NCI-H2107 (cell line): ENCODE measurements at places on chromosomes 5 and 9.

GRCh38 chr9:129576546-129577543, 44.1 kb downstream of the C9orf50 start:
- DNase-seq: no peak

GRCh38 chr5:52760695-52761366, 26.9 kb upstream of the ITGA1 start:
- no peak for DNase-seq

DNA sequence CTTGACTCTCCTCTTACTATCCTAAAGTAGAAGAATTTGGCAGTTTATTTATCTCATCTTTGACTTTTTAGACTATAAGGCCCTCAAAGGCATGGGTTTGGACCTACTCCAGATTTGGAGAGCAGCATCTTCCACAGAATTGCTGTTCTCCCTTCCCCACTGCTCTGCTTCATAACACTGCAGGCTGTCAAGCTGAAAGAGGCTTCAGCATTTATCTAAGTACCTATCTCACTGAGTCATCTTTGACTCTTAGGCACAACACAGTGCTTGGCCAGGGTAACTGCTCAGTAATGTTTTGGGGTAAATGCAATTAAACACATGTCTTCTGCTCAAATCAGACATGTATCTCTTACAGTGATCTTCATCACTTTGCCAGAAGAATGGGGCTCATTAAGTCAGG, 60.6 kb downstream of the GRIN3A start:
- DNase-seq: no peak

DNA sequence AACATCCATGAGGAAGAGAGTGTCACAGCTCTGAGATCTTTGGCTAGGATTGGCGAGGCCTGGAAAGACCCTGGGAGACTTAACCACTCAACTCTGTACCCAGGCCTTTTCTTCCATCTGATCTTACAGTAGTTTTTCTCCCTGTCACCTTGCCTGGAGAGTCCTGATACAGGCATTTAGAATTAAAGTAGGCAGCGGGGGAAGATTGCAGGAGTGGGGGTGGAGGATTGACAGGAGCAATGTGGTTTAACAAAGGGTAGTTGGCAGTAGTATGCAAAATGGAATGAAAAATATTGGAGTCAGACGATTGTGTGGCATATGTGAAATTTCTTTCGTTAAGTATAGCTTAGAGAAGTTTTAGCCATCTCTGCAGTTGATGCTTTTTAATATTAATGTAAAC, 16.9 kb downstream of the TMEFF1 start:
- no peak for DNase-seq

DNA sequence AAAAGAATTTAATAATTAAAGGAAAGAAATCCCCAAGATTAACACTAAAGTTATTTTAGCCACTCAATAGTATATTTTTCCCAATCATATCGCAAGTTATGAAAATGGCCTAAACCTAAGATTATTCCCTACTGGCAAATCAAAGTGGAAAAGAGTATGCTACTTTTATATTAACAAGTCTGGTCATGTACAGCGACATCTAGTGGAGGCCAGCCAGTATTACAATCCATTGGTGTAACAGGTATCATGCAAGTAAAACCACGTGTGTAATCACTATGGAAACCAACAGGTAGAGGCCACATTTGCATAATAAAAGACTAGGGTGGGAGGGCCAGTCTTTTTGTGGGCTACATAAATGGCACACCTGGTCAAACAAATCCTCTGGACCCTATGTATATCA, 976.4 kb upstream of the CDH9 start:
- no peak for DNase-seq

GRCh38 chr5:120690621-120691407, 226.7 kb downstream of the PRR16 start:
- no peak for DNase-seq

GRCh38 chr9:72361217-72361616, 3.8 kb downstream of the ZFAND5 start:
- DNase-seq: no peak

- DNase-seq: peak; percentile 59
Observed at GRCh38 chr5:73183481-73183891, 10.5 kb downstream of the TMEM174 start.

- no peak for DNase-seq
Observed at GRCh38 chr9:78521680-78522079, 224.8 kb downstream of the PSAT1 start.

DNA sequence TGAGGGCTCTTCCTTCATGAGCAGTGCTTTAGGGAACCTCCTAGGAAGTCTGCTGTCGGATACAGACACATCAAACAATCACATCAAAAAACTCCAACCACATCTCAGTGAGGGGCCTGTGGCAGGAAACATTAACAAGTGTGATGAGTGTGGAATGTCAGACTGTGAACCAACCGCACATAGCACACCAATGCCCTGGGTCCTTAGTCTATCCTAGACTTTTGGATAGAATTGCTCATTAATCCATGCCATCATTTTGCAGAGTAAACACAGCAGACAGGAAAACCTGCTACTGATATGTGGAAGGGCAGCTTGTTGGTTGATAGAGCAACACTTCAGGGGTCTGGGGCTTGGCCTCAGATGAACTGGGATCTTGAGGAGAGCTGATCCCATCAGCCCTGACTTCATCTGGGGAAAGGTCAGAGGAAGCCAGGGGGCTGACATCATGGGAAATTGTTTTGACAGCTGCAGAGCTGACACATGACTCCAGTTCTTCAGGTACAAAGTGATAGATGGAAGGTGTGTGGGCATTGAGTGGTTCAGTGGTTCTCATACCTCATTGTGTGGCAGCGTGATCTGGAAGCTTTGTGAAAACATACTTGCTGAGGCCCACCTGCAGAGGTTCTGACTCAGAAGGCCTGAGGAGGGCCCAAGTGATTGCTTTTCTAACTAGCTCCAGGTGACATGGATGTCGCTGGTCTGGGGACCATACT, 193.3 kb downstream of the DIRAS2 start:
- DNase-seq: peak; percentile 32
